ENCODE measurements at places on chromosomes 16 and 17.
A peak's percentile ranks its signal among the peaks of the same experiment; 100 is the strongest.

DNA sequence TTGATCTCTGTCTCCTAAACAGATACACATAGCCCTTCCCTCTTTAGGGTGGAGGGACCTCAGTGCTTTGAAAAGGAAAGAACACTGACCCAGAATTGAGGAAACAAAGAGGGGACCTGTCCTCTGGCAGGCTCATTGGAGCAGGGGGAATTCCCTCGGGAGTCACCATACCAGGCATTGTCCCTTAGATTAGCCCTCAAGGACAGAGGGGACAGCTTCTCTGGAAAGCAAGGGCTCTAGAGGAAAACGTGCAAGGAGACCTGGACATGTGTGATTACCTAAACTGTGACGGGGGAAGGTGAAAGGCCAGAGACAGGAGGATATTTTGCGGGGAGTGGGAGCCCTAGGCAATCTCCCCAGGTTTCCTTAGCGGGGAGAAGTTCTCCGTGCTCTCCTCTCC is 7.6 kb upstream of the FZD2 start:
- no peak for DNase-seq

- peak; percentile 78 for DNase-seq
These were observed 10.0 kb downstream of the TMEM235 start for GRCh38 chr17:78241277-78242023.

GRCh38 chr16:8548166-8548565 is 42.1 kb downstream of the TMEM114 start:
- DNase-seq, result no peak

DNA sequence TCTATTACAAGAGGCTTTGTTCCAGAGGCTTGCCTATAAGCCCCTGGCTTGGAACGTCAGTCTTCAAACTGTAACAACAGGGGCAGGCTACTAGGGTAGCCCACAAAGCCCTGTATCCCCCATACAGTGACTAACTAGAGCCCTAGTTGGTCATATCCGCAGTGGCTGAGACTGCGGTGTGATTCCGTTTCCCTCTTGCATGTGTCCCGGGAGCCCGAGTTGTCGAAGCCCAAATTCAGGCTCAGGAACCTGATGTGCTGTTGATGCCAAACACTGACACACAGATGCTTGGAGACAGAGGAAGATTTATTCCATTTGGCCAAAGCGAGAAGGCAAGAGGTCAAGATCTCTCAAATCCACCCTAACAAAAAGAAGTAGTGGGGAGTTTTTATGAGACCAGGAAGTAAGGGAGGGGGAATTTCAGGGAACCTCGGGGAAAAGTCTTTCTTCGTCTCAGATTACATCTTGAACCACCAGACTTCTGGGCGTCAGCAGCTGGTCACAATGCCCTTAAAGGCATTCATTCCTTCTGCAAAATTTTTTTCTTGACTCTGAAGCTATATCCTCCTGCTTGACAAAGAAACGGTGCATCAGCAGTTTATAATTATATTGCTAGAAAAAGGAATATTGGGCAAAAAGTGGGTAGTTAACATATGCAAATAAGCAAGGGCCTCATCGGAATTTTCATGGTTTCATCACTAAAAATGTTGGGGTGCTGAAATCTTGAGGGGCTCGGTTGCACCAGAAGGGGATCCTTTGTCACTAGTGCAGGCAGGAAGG is 879 bp downstream of the SLFN5 start:
- no peak for DNase-seq

- DNase-seq, result no peak
These were observed 7.0 kb upstream of the CCNF start for GRCh38 chr16:2422123-2422867.

DNA sequence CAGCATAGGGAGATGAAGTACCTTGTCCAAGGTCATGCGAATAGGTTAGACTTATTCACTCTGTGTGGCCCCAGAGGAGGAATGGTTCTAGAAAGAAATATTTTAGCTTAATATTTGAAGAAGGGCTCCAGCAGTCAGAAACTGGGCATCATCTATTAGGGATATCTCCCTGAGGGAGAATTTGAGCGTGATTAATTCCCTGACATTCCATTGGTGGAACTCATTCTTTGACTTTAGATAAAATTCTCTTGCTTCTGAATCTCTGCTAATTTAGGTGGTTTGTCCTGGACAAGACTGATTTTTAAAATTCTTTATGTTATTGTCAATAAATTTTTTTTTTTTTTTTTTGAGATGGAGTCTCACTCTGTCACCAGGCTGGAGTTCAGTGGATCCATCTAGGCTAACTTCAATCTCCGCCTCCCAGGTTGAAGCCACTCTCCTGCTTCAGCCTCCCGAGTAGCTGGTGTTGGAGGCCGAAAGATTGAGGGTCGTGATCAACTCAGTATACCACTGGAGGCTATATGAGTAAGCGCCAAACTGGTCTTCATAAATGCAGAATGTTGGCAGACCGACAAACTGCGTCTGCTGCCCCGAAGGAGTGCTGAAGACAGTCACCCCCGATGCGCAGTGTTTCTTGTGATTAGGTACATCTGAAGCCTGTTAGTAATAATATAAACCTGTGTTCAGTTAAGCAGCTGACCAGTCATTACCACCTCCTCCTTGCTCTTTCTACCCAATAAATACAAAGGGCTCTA is 267.9 kb upstream of the HSBP1 start:
- no peak for DNase-seq

- no peak for DNase-seq
These were observed 140.9 kb downstream of the KCNJ2 start for GRCh38 chr17:70310221-70310672.

- no peak for DNase-seq
These were observed 31.4 kb upstream of the CACNG5 start for GRCh38 chr17:66803474-66803951.

DNA sequence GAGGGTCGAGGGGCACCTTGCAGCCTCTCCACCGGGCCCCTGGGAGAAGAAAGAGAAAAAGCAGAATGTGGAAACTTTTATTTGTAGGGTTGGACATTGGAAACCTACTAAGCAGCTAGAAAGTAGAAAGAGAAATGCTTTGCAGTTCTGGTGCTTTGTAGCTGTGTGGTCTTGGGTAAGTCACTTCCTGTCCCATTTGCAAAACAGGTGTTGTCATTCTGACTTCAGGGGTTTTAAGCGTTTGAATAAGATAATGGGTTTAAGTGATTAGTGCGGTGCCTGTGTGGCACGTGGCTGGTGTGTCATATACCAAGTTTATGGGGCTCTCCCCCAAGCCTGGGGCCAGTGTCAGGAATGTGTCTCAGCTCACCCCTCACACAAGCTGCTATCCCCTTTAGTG is 1.6 kb downstream of the CA4 start:
- DNase-seq, result no peak

DNA sequence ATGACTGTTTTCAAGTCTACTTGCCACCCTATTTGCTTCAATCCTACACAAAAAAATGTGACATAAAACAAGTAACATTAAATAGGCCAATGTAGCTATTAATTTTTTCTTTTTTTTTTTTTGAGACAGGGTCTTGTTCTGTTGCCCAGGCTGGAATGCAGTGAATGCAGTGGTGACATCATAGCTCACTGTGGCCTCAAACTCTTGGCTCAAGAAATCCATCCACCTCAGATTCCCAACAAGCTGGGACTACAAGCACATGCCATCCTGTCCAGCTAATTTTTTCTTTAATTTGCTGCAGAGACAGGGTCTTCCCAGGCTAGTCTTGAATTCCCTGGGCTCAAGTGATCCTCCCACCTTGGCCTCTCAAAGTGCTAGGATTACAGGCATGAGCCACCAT is 29.4 kb downstream of the ANKFY1 start:
- DNase-seq, result no peak

GRCh38 chr17:29840884-29841283 is 89.1 kb downstream of the SSH2 start:
- no peak for DNase-seq

- no peak for DNase-seq
These were observed 1.2 kb downstream of the ACSF3 start for GRCh38 chr16:89094880-89095258.

GRCh38 chr17:63848834-63849689 is 6.6 kb upstream of the SMARCD2 start:
- DNase-seq, result peak; percentile 98

DNA sequence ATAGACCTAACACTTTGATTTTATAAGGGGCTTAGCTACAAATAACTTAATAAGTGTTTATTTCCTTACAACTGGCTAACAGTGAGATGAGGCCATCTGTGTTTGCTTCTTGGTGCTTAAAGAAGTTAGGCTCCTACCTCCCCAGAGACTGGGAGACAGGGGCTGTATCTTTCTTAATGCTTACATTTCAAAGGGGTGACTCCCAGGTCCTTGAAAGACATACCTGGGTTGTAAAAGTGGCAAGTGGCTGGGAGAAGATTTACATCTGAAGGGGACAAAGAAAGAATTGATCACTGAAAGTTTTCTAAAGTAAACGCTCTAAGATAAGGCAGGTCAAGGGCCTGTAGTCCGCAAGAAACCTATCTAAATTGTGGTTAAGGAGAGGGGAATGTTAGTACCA is 196.8 kb downstream of the CNTNAP4 start:
- no peak for DNase-seq

DNA sequence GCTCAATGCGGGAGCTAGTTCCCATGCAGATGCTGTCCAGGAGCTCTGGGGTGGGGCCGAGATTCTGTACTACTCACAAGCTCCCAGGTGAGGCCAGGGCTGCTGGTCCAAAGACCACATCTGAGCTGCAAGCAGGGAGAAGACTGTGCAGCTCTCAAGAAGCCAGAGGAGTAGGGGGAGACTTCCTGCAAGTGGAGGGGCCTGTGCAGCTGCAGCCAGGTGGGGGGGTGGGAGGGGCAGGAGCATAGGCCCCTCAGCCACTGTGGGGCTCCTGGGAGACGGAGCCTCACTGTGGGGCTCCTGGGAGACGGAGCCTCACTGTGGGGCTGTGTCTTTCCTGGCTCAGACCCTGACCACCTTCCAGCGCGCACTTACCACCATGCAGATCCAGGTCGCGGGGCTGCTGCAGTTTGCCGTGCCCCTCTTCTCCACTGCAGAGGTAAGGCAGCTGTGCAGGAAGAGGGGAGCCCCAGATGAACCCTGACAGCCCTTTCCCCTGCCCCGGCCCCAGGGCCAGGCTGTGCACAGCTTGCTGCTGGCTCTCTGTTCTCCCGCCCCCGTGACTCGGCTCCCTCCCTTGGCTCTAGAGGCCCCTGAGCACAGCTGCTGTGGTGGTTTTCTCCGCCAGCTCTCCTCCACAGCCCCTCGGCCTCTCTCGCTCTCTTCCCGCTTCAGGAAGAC is 24.3 kb upstream of the DNAI2 start:
- no peak for DNase-seq

GRCh38 chr16:28587386-28587785 is 9.5 kb downstream of the SULT1A2 start:
- no peak for DNase-seq

DNA sequence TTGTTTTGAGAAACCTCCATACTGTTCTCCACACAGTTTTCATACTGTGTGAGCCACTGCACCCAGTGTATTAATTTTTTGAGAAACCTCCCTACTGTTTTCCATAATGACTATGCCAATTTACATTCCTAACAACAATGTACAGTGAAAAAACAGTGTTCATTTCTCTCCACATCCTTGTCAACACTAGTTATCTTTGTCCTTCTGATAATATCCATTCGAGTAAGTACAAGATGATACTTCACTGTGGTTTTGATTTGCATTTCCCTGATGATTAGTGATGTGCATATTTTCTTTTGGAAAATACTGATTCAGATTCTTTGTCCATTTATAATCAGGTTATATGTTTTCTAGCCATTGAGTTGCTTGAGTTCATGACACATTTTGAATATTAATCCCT is 462.0 kb downstream of the CDH11 start:
- no peak for DNase-seq

DNA sequence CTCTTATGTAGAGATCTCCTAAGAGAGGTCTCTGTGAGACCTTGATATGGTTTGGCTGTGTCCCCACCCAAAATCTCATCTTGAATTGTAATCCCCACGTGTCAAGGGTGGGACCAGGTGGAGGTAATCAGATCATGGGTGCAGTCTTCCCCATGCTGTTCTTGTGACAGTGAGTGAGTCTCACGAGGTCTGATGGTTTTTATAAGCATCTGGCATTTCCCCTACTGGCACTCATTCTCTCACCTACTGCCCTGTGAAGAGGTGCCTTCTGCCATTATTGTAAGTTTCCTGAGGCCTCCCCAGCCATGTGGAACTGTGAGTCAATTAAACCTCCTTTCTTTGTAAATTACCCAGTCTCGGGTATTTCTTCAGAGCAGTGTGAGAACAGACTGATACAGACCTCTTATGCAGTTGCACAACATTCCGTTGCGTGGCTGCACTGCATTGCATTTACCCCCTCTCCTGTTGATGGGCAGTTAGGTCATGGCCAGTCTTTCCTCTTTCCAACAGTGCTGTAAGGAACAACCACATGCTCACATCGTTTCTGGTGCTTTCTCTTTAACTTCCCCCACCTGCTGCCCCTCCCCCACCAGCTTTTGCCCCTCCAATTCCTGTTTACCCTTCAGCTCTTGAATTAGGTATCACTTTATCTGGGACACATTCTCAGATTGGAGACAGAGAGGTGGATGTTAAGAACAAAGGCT is 43.6 kb upstream of the MED9 start:
- DNase-seq, result no peak

DNA sequence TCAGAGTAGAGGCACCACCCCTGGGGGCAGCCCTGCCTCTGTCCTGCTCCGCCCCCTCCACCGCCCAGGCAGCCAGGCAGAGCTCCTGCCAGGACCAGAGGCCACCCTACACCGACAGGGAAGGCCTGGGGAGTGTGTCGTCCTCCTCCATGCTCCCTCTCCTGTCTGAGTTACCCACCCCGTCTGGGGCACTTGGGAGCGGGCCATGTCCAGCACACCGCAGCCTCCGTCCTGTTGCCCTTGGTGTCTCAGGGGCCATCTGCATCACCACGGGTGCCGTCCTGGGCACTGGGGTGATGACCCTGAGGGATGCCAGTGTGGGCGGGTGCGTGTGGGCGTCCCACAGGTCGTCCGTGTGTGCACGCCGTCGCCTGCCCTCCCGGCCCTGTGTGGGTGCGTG is 65.3 kb upstream of the ZNF750 start:
- no peak for DNase-seq

- no peak for DNase-seq
These were observed 4.3 kb downstream of the AMDHD2 start for GRCh38 chr16:2524339-2524938.

GRCh38 chr16:57473176-57473840 is 10.8 kb downstream of the POLR2C start:
- no peak for DNase-seq

DNA sequence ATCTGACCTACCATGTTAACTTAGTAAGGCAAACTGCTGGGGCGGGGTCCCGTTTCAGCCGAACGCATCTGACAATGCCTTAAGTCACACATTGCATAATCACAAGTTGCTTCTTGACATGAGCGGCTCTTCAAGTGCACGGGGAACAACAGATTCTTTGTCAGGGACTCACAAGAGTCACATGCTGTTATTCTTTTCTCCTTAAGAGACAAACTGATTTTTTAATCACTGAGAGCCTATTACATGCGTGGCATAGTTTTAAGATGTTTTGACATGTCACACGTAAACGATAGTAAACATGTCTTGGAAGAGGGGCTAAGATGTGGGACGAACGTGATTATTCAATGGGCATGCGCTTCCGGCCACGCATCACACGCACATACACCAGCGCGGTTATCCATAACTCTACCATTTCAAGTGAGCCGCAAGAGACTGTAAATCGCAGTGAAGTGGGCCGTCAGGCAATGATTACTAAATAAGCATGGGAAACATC is 63.4 kb downstream of the ADCY9 start:
- DNase-seq, result no peak

GRCh38 chr17:48502901-48503300 is 27.9 kb downstream of the HOXB1 start:
- no peak for DNase-seq
